Lung (tissue), 17 donors: ENCODE measurements at places on chromosomes 6 and 20.

DNA sequence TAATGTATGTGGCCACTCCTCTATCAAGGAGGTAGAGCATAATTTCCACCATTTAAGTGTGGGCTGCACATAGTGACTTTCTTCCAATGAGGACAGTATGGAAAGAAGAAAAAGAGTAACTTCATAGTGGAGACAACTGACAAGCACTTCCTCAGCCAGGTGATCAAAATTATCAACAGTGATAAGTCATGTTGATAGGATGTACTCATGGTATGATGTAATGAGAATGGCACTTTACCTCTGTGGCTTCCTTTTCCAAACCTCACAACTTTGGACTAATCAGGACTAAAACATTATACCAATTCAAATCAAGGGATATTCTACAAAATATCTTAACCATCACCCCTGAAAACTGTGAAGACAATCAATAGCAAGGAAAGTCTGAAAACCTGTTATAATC lies 302.3 kb upstream of the CITED2 start:
- no peak for DNase-seq

DNA sequence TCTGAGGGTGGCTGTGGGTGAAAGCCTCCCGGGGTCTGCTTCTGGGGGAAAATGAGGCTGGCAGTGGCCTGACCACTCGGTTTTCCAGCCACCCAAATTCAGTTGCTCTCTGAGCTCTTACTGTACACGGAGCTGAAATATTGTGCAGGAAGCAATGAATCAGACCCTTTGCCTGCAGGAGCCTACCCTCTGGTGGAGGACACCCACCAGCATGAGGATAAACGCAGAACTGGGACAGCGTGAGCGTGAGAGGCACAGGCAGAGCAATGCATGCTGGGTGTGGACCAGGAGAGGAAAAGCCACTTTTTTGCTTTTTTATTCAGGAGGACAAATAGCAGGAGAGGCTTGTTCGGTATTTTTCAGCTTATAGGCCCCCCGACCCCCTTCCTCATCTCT lies 298.0 kb downstream of the QKI start:
- DNase-seq, result no peak

GRCh38 chr6:47111685-47112084 lies 69.6 kb upstream of the ADGRF1 start:
- DNase-seq, result no peak

DNA sequence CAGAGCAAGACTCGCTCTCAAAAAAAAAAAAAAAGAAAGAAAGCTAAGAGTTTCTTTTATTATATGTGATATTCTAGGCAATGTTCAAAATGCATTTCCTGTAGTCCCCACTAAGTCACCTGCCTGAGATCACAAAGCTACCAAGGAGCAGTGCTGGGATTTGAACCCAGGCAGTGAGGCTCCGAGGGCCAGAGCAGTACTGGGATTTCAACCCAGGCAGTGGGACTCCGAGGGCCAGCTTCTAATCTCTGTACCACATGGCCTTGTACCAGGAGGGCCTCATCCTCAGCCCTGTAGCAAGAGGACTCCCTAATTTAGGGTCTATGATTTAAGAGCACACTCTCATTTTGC lies 39.7 kb downstream of the ZMYND8 start:
- DNase-seq, result no peak

GRCh38 chr20:2279253-2279779 lies 16.5 kb upstream of the TGM3 start:
- DNase-seq, result no peak

- no peak for DNase-seq
Measured at GRCh38 chr6:110930781-110931180, 27.7 kb upstream of the GTF3C6 start.

DNA sequence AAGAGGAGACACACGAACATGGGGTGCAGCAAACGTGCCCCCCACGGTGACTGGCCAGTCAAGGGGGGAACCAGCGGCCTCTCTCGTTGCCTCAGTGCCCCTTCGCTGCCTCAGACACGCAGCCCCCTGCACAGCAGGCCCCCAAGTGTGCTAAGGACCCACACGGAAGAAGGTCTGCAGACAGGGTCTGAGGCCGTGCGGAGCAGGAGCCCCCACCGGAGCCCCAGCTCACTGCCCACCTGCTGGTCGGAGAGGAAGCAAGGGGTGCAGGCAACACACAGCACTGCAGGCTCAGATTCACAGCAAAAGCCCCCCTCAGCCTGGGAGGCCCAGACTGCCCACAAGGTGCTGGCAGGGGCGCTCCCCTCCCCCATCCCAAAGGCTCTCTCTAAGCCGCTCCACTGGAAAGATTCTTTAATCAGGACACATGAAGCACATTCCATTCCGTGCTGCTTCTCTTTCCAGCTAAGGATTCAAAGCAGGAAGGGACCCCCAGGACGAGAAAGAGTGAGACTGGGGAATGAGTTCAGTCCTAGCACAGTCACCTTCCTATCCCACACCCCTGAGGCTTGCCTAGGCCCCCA lies 105.1 kb downstream of the SLC23A2 start:
- DNase-seq, result no peak

- no peak for DNase-seq
Measured at GRCh38 chr6:31597006-31597405, 4.2 kb upstream of the NCR3 start.
